ENCODE measurements at places on chromosomes 12 and 14.

DNA sequence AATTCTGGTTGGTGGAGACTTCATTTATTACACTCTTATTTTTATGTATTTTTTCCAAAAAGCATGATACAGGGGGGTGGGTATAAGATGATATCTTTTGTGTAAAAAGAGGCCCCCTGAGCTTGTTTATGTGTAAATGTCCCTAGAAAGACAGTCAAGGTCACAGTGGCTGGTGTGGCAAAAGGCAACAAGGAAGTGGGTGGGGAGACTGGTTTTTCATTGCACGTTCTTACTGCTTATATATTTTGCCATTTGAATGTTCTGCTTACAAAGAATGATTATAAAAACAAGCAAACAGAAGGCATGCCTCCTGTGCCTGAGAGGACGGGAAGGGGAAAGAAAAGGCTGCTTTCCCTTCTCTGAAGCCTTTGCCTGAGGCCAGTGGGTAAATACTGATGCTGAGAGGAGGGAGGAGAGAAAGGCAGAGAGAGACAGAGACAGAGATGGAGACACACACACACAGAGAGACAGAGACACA, 24.1 kb upstream of the ADIPOR2 start:
- no peak for DNase-seq

GRCh38 chr14:94132285-94132887, 3.0 kb upstream of the IFI27L2 start:
- peak; percentile 71 for DNase-seq

GRCh38 chr14:68866991-68867533, 74.2 kb upstream of the ZFP36L1 start:
- DNase-seq: no peak

DNA sequence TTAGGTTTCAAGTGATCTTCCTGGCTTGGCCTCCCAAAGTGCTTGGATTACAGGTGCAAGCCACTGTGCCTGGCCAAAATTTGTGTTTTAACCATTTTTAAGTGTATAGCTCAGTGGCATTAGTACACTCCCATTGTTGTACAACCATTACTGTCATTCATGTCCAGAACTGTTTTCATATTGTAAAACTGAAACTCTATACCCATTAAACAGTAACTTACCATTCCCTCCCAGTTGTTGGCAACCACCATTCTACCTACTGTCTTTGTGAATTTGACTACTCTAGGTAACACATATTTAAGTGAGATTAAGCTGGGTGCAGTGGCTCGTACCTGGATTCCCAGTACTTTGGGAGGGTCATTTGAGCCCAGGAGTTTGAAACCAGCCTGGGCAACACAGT, 67.3 kb upstream of the KCNH3 start:
- DNase-seq: no peak

GRCh38 chr12:111438481-111438880, 32.8 kb downstream of the SH2B3 start:
- DNase-seq: peak; percentile 33

GRCh38 chr12:65825183-65825506, 862 bp downstream of the HMGA2 start:
- no peak for DNase-seq

GRCh38 chr14:67986131-67986841, 166.7 kb downstream of the RAD51B start:
- peak; percentile 77 for DNase-seq

GRCh38 chr12:28290262-28290661, 100.0 kb downstream of the CCDC91 start:
- no peak for DNase-seq

- peak; percentile 17 for DNase-seq
Observed at GRCh38 chr14:67820428-67820971, 921 bp downstream of the RAD51B start.

GRCh38 chr12:21416511-21417121, 20.8 kb upstream of the PYROXD1 start:
- DNase-seq: peak; percentile 50

DNA sequence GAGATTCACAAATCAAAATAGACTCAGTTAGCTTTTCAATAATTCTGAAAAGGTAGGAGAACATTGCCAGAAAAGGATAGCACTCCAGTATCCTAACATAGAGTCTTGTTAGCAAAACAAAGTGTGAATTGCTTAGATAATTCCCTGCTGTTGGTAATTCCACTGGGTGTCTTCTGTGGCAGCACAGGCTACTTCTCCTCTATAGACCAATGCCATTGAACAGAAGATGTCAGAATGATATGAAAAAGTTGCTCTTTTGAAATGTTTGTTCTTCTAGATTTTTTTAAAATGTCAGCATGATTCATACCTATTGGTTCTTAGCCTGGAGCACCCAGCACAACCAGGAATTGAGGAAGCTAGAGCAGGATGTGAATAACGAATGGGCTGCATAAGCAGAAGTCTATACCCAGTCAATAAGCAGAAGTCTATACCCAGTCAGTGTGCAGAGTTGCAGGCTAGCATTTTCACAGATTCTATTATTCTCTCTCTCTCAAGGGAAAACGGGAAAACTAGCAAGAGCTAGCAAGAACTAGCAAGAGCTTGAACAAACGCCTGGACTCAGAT, 112.8 kb downstream of the SYT1 start:
- no peak for DNase-seq

DNA sequence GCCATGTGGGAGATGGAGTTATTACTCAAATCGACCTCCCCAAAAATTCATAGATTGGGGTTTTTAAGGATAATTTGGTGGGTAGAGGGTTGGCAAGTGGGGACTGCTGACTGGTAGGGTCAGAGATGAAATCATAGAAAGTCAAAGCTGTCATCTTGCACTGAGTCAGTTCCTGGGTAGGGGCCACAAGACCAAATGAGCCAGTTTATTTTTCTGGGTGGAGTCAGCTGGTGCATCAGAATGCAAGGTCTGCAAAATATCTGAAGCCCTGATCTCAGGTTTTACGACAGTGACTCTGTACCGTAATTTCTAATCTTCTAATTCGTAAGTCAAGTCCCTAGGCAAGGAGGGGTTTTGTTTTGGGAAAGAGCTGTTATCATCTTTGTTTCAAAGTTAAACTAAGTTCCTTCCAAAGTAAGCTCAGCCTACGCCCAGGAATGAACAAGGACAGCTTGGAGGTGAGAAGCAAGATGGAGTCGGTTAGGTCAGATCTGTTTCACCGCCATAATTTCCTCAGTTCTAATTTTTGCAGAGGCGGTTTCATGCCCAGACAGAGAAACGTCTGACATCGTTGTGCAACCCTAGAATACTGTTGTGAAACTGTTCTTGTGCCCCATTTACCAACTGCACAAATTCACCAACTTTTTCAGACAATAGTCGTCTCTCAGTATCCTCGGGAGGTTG, 104.5 kb upstream of the SFSWAP start:
- no peak for DNase-seq

DNA sequence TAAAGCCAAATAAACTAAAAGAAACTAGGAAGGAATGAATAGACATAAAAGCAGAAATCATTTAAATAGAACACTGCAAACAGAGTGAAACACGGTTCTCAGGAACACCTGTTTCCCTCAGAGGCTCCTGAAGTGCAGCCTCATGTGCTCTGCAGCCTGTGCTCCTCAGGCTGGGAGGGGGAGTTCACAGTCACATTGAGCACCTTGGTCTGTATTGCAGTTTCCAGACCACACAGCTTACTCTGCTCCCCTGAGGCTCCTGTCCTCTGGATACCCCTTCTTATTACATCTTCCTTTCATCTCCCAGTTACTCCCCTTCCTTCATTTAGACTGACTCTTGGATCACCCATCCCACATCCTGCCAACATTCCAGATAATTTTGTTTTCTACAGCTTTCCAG, 49.7 kb upstream of the DCD start:
- no peak for DNase-seq

DNA sequence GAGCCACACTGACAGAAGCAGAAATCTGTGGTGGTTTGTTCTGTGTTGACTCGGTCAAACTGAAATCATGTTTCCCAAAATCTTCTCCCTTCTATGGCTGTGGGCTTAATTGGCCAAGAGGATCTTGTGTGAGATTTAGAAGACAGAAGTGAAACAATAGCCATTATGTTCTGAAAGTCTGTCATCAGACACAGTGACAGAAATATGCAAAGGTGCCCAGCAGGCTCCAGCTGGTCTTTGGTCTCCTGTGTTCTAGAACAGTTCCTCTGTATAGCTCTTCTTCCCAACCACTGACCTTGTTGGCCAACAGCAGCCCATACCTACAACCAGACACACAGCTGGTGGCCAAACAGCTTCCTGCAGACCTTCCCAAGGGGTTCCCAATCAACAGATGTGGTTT, 25.0 kb upstream of the COCH start:
- DNase-seq: no peak

- DNase-seq: peak; percentile 79
Observed at GRCh38 chr14:93959239-93960107, 16.9 kb downstream of the ASB2 start.

- no peak for DNase-seq
Observed at GRCh38 chr12:32947206-32948067, 50.9 kb upstream of the PKP2 start.

DNA sequence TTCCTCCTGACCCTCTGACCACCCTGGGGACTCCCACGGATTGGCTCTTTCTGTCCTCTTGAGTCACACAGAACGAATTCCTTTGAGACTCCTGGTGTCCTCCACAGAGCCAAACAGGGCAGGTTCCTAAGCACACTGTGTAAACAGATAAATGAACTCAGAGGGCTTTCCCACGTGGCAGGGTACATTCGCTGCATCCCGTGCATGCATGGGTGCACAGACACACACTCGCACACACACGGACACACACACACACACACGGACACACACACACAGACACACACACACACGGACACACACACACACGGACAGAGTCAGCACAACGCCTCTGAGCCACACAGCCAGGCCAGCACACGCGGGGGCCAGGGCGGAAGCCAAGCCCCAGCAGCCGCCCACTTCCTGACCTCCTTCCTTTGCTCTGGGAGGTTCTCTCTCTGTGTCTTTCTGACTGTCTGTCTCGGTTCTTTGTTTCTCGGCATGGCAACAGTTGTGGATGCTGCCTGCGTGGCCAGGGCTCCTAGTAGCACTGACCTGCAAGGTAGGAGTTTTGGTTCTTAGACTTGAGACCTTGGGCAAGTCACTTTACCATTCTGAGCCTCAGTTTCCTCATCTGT, 706 bp downstream of the CRACR2A start:
- no peak for DNase-seq

DNA sequence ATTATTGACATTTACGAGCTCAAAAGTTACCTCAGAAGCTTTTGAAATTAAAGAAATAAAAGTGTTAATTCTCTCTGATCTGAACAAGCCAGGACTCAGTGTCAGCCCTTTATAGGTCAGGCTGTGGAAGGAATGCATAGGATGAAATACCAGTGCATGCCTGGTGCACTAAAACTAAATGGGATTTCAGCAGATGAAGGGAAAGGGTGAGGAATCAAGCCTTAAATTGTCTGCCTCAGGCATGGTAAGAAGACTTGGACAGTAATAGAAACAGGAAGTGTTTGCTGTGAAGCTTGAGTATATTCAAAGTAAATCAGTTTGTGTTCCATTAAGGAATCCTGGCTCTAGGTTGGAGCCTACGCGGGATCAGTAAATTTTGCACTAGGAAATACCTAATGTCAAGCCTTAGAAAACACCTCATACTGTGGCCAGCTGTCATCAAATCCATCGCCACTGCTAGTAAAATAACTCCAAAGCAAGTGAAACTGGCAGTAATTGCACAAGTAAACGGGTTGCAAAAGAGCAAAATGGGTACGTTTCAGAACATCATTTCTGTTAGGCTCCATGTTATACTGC, 76.3 kb downstream of the PDE3A start:
- no peak for DNase-seq

DNA sequence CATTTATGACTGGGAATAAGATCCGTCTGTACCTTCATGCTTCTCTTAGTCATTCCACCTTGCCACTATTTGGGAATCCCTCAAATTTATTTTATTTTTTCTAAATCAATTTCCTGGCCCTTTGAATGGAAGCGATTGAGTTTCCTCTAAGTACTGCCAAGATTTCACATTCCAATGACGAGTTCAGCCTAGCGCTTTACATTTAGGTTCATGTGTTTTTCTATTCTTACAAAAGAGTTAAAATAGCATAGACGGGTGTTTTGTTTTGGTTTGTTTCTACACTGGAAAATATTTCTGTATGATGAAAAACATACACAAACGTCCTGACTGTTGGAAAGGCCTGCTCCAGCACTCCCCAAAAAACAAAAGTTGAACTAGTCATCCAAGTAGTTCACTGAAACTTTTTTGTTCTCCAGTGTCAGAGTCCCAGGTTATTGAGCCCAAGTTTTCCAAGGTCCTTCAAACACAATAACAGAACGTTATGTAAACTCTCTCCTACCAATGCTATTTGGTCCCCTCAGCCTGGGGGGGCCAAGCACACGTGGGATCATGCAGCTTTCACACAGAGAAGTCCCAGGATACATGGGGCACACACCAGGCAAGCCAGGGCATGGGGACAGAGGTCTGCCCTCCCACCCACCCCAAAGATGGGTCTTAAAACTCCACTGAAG, 74.8 kb upstream of the FOXN3 start:
- DNase-seq: peak; percentile 72

DNA sequence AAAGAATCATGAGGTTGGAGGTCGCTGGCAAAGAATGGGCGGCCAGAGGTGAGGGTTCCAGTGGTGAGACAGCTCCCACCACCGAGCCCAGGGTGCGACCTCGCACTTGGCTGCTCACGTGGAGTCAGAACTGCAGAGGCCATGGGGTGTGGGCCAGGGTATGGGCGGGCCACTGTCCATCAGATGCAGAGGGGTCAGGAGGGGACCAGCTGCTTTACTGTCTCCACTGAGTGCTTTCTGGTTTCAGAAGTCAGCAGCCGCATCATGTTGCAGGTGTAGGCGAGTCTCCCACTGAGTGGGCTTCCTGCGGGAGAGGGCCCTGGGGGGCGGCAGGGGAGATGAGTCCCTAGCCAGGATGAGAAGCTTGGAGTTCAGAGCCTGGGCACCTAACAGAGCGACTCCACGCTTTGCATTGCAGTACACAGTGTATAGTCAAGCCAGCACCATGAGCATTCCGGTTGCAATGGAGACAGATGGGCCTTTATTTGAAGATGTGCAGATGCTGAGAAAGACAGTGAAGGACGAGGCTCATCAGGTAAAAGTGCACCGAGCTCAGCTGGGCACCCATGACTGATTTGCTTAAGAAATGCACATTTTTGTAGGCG, 46.9 kb upstream of the DYNC1H1 start:
- no peak for DNase-seq

DNA sequence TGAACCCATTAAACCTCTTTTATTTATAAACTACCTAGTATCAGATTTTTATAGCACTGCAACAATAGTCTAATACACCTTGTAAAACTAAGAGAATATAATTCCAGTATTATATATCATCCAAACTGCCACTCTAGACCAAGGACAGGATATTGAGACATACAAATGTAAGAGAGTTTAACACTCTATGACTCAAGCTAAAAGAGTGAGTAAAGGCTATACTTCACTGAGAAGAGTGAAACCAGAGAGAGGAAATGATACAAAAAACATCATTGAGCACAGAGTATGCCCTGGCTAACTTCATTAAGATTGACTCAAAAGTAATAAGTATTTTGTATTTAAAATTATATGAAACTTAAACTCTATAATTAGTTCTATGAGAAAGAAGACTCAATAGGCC, 1951.9 kb upstream of the SEL1L start:
- no peak for DNase-seq

- DNase-seq: no peak
Observed at GRCh38 chr12:34398366-34398705, 376.0 kb downstream of the ALG10 start.

All from fibroblast of skin of scalp (primary cell).